GM23338 (cell line): ENCODE measurements at places on chromosomes 7 and 10. TPM values are rescaled to one million over a fixed set of nuclear protein-coding genes. Genes with fewer than 3 reads are reported as not detected.

DNA sequence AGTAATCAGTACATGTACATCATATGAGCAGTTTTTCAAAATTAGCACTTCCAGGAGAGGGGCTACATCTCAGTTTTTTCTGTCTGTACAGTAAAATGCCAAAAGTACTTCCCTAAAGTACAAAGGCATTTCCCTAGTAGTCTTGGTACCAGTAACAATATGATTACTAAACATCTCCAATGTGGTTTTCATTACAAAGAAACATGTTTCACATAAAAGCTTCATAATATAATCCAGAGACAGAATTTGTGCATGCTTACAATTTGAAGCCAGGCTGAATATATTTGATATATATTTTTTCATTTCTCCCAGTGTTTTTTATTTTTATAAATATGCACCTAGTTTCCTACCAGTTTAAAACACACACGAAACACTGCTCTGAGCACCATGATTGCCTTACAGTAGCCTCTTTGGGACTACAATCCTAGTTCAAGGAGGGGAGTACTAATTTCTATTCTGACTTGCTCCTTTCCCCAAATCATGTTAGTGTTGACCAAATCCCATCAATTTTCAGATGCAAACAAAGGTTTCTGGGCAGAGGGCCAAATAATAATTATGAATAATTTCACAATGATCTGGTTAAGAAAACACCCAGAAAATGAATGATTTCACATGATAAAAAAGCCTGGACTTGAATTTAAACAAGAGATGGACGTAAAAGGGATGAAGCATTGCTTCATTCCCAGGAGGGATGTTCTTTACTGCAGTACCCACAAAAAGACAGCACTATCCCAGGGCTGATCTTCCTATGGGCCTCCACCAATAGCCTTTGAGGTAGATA lies 201.3 kb downstream of the SLC25A13 start:
- no peak for DNase-seq

Gene TSPAN12
- 11.7 and 14.7 TPM in 2 replicates for total RNA-seq

Gene PLXDC2
- 18.8 and 19.4 TPM in 2 replicates for total RNA-seq

Gene CYP17A1
- total RNA-seq: not detected in 2 replicates

DNA sequence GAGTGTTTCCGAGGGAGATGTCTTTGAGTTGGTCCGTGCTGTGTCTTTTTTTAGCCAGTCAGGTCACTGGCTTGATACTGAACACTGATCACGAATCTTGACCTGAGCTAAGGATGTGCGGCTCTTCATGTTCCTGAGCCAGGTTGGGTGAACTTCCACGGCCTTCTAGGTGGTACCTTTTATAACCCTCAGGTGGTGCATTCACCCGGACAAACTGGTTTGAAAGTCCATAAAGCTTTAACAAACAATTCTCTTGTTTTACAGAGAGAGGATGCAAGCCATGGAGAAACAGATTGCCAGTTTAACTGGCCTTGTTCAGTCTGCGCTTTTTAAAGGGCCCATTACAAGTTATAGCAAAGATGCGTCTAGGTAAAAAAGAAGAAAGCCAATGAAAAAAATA lies 229.5 kb downstream of the ARHGAP21 start:
- no peak for DNase-seq

Gene TRPV6
- total RNA-seq: 0.43 and 0.80 TPM in 2 replicates

DNA sequence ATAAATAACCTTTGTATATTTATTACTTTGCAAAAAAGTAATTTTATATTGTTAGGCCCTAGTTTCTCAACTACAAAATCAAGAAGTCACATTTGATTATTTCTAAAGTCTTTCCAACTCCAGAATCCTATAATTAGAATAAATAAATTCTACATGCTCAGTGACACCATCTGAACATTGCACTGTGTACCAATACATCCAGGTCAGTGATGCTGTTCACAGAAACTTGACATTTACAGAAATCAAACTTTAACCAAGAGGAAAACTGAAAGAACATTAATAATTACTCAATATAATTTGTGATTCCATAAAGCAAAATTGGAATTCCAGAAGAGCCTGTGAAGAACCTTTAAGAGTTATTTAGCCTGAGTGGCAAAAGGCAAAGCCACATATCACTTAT lies 104.0 kb upstream of the FAM133B start:
- no peak for DNase-seq

DNA sequence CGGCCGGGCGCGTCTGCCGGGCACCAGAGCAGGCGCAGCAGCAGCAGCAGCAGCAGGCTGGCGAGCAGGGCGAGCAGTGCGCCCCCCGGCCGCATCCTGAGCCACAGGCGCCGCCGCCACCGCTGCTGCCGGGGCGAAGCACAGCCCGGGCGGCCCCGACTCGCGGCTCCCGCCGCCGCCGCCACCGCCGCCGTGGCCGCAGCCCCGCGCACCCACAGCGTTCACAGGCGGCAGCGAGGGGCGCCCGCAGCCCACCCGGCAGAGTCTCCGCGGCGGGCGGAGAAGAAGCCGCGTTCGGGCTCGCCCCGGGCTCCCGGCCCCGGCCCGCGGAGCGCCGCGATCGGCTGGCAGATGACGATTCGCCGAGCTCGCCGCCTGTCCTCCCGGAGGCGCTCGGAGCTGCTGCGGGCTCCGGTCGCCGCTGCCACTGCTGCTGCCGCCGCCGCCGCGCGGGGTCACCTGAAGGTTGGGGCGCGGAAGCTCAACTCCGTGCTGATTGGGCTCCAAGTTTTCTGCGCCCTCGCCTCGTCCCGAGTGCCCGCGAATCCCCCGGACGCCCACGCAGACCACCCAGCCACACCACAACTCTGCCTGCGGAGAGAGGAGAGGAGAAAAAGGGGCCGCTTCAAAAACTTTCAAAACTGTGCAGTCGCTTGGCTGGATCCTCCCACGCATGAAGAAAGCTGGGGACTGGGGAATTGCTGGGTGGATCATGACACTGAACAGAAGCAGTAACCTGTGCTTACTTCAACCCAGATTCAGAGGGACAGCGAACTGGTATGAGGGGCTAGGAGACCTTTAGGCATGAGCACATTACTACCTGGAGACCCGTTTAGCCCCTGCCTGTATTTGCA lies at the start of gene ST8SIA6:
Gene ST8SIA6 (minus strand): TSS at position 435 of the 854 bp plus-strand sequence. CDS start 340 bp downstream, at position 95.
- peak; percentile 78 for DNase-seq

GRCh38 chr7:81416659-81417058 lies 353.2 kb downstream of the HGF start:
- no peak for DNase-seq

DNA sequence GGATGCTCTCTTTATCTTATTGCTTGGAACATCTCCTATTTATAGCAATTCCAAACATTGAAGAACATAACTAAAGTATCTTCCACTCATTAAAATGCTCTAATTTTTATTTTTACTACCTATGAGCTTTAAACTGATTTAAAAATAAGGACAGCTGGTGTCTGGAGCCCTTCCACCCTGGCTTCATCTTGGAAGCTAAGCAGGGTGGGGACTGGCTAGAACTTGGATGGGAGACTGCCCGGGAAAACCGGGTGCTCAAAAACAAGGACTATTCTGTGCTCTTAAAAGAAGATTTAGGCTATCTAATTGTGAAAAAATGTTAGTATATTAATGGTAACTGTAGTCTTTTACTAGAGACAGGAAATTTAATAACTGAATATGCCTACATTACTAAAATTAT lies 69.2 kb downstream of the ARMC3 start:
- DNase-seq: peak; percentile 50

GRCh38 chr7:37284805-37285231 lies 163.8 kb downstream of the ELMO1 start:
- DNase-seq: peak; percentile 78

- peak; percentile 41 for DNase-seq
Measured at GRCh38 chr10:129891806-129892205, 72.3 kb downstream of the EBF3 start.

DNA sequence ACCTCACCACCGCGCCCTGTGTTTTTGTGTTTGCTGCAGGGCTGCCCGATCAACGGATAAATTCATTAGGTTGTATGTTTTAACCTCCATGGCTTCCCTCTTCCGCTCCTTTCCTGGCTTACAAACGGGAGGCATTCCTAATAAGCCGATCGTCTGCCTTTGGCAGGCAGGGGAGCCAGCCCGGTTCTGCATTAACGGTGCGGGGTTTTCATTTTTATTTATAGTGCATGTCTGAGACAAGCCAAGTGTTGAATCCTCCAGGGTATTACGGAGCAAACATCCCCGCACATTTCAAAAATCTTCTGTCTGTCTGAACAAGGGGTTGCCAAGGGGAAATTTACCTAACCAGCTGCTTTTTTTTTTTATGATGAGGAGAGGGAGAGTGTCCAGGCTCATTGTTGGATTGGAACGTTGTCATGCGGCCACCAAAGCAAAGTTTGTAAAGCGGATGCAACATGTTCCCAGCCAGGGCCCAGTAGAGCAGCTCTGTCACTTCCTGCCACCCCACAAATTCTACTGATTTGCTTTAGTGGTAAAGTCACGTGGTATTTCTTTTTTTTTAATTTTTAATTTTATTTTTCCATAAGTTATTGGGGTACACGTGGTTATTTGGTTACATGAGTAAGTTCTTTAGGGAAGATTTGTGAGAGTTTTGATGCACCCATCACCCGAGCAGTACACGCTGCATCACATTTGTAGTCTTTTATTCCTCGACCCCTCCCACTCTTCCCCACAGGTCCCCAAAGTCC lies 92.3 kb upstream of the BAIAP2L1 start:
- DNase-seq: no peak

Gene TMEM225B
- total RNA-seq: not detected in 2 replicates

Gene ZNF467
- total RNA-seq: 0.10 and 0.19 TPM in 2 replicates

Gene XRCC2
- 25.7 and 33.2 TPM in 2 replicates for total RNA-seq

Gene TEX36
- not detected in 2 replicates for total RNA-seq

GRCh38 chr7:146645383-146645976 lies 528.9 kb downstream of the CNTNAP2 start:
- DNase-seq: no peak

- DNase-seq: no peak
Measured at GRCh38 chr10:75487087-75487754, 55.8 kb downstream of the LRMDA start.

GRCh38 chr10:52775132-52775647 lies 2.6 kb upstream of the MBL2 start:
- DNase-seq: peak; percentile 8

- no peak for DNase-seq
Measured at GRCh38 chr10:33520223-33520622, 185.8 kb upstream of the NRP1 start.

- peak; percentile 45 for DNase-seq
Measured at GRCh38 chr10:132363376-132363775, 31.4 kb downstream of the LRRC27 start.

Gene SLC16A9
- total RNA-seq: 11.4 and 16.0 TPM in 2 replicates

DNA sequence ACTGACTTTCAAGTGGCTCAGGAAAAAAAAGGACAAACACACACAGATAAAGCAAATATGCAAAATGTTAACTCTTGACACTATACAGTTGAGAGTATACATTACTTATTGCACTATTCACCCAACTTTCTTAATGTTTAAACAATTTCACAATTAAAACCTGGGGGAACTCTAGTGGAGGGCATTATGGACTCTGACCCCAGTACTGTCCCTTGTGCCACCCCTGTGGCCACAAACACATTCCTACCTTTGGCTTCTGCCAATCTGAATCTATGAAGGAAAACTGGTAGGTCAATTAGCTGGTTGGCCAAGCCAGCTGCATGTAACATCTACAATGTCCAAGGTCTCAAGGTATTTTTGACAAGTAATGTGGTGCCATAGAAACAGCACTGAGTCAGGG lies 7.5 kb upstream of the FGFR2 start:
- no peak for DNase-seq

DNA sequence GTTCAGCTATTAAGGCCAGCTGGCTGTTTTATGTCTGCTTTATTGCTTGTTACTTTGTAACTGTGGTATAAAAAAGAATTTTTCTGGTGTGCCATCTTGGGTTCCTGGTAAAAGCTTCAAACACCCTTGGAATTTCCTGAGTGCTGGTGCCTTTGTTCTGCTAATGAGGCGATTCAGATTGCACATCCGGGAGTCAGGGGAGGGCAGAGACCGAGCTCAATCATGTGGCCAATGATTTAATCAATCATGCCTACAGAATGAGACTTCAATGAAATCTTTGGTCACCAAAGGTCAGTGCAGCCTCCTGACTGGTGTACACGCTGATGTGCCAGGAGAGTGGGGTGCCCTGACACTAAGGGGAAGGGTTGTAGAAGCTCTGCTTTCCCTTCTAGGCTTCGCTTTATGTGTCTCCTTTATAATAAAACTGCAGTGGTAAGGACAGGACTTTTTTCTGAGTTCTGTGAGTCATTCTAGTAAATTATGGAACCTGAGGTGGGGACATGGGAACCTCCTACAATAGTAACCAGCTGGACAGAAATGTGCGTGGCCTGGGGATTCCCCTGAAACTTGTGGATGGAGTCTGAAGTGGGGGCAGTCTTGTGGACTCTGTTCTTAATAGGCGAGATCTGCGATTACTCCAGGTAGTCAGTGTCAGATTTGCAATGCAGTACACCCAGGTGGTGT lies 69.4 kb upstream of the OGDHL start:
- peak; percentile 90 for DNase-seq

GRCh38 chr10:5595994-5596471 lies 70.4 kb downstream of the ASB13 start:
- no peak for DNase-seq

Gene ZNF679
- total RNA-seq: not detected in 2 replicates

- no peak for DNase-seq
Measured at GRCh38 chr10:29790207-29790606, 155.4 kb upstream of the SVIL start.

DNA sequence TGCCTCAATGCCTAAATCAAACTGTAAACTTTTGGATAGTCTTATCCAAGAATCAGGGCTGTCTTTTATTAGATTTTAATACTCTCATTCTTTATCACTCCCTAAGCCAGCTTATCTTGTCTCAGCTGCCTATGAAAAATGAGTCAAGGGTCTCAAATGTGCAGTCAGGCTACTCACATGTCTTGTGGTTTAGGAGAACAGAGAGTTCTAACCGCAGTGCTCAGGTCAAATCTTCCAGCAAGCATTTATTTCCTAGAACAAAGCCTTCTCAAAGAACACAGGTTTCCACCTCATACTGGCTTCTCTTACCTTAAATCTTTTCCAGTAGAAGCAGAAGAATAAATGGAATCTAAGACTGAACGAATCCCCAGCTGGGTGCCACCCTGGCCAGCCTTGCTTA lies 23.5 kb downstream of the HTR5A start:
- DNase-seq: no peak

- peak; percentile 14 for DNase-seq
Measured at GRCh38 chr7:106099539-106099938, 12.6 kb downstream of the SYPL1 start.

DNA sequence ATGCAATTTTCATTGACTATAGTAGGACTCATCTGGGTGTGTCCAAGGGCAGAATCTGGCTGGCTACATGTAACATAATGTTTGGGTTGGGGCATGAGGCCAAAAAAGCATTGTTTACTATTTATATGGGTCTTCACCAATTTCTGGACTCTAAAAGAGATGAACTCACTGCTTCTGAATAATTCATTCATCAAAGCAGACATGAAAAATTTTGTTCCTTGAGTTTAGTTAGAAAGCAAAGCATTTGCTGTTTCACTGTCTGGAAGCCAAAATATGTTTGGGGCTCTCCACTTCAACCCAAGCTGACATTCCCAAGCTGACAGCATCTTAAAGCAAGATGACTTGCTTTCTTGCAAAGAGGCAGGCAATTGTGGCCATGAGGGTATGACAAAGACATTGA lies 670.6 kb downstream of the SUGCT start:
- DNase-seq: no peak

- no peak for DNase-seq
Measured at GRCh38 chr7:252216-252965, 37.6 kb upstream of the FOXL3 start.

Gene COPG2
- 66.3 and 72.4 TPM in 2 replicates for total RNA-seq

- DNase-seq: no peak
Measured at GRCh38 chr7:74334030-74334429, 44.8 kb downstream of the CLIP2 start.

Gene SLF2
- 12.1 and 22.1 TPM in 2 replicates for total RNA-seq

- DNase-seq: no peak
Measured at GRCh38 chr10:61971003-61971325, 69.5 kb downstream of the ARID5B start.

Gene VIPR2
- 1.3 and 2.1 TPM in 2 replicates for total RNA-seq

GRCh38 chr10:105075031-105075430 lies 433.9 kb downstream of the SORCS3 start:
- DNase-seq: no peak
